ENCODE measurements at places on chromosomes 3 and 15.

GRCh38 chr3:146279951-146280350, 29.0 kb upstream of the PLSCR4 start:
- no peak for DNase-seq

DNA sequence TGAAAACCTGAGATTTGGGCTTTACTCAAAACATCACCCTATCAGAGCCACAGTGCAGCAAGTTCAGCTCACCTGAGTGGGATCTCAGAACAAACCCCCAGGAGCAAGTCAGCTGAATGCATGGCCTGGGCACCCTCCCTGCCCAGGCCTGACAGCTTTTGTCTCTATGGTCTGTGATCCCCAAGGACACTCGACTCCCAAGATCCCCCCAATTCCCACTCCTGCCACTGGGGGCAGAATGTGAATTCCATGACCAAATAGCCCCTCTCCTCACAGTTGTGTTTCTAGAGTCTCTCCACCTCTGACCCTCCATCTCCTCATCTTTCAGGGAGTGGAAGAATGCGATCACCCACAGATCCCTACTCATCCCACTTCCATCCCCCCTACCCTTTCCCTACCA, 58.9 kb downstream of the ZNF445 start:
- DNase-seq, result no peak

GRCh38 chr3:59115364-59116232, 65.8 kb upstream of the CFAP20DC start:
- DNase-seq, result no peak

- DNase-seq, result no peak
Measured at GRCh38 chr15:64161688-64162477, 939 bp downstream of the PPIB start.

DNA sequence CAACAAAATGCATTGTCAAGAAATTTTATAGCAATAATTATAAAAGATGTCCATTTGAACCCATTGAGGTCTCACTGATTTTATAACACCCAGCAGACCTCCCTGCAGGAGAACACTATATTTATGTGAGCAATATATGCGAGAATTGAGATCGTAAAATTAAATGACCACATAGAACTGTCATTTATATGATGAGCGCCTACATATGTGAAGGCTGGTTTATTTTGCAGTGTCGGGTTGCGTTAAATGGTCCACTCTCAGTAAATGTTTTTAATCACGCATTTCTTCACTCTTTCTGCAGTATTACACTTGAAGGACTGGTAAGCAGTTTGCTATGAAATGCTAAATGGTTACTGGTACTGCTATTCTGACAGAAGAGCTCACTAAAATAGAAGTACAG, 408.5 kb upstream of the AGTR1 start:
- no peak for DNase-seq
